RPMI7951 (cell line): ENCODE measurements at places on chromosomes 6 and 20.

GRCh38 chr6:74646461-74646860 lies 559.4 kb downstream of the COL12A1 start:
- no peak for DNase-seq

DNA sequence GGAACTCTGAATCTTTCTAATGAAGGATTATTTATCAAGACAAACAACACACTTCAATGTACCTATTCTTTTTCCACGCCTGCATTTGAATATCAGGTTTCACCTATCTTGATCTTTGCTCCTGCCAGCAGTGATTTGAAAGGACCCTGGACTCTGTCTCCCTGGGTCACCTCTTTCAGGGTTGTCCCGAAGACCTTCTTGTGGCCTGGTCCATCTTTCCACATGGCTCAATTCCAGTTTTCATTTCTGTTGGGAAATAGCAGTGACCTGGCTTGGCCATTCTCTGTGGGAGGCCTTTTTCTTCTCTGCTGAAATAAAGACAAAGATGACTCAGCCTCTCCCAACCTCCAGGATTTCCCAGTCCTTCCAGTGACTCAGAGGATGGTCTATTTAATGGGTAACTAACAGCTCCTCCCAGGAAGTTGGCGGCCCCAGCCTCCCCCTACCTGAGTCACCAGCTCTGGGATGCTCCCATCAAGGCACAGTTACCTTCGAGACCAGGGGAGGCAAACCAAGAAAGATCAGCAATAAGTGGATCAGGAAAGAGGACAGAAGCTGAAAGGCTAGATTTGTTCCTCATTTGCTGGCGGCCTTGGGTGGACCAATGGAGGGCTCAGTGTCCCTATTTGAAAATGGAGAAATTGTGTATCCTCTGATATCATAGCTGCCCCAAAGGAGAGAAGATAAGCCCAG lies 120.2 kb upstream of the RNF24 start:
- peak; percentile 100 for DNase-seq

DNA sequence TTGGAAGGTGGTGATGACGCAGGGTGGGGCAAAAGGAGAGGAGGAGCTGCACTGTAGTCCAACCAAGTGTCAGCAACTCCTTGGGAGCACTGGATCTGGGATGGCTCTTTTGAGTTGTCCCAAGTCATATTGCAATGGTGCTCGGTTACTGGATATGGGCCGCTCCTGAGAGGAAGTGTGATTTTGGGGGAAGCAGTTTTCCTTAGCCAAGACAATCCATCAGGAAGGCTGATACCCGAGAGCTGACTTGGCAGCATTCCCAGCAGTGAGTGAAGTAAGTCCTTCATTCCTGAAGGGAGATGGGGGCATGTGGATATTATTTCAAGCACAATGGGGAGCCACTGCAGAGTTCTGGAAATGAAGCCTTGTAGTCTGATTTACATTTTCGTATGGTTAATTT lies 354.1 kb downstream of the RFPL4B start:
- peak; percentile 58 for DNase-seq

GRCh38 chr20:38355161-38356012 lies 9.1 kb downstream of the LBP start:
- DNase-seq = peak; percentile 15

DNA sequence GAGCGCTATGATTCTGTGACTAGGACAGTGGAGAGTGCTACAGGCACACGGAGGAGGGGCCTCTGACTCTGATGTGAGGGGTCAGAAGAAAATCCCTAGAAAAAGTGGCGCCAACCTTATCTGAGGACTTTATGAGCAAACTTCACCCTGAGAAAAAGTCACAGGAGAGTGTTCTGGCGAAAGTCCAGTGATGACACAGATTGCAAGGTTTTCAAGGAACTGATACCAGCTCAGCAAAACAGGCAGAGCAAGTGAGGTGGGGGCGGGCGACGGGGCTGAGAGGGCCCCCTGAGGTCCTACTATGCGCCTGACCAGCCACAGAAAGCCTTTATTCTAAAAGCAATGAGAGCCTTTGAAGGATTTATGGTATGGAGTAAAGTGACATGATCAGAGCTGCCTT lies 73.3 kb downstream of the SLC22A23 start:
- peak; percentile 48 for DNase-seq

DNA sequence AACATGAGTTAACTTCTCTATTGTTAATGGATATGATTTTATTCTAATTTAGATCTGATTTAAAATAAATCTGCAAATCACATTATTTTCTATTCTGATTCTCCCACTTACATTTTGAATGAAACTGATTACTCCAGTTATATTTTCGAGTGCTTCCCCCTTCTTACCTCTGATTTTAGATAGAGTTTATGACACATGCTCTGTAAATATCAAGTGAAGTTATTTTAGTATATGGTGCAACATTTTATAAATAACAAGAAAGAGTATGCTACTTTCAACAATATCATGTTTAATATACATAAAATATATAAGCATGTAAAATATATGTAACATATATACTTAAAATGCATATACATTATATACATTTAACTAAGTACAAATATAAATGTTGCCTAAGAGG lies 38.9 kb downstream of the PLCB1 start:
- no peak for DNase-seq

GRCh38 chr20:57879779-57880570 lies 170.2 kb upstream of the PMEPA1 start:
- DNase-seq = peak; percentile 73

GRCh38 chr6:53348371-53349208 lies at the start of gene ELOVL5:
Gene ELOVL5 (minus strand): TSS chr6:53348950. CDS start chr6:53295699, 53,251 bp downstream.
- peak; percentile 98 for DNase-seq

- DNase-seq = no peak
Measured at GRCh38 chr20:51353491-51353890, 189.0 kb downstream of the NFATC2 start.

- no peak for DNase-seq
Measured at GRCh38 chr6:167737205-167737830, 89.4 kb upstream of the AFDN start.

GRCh38 chr20:61184194-61184593 lies 67.9 kb upstream of the CDH4 start:
- DNase-seq = peak; percentile 24

GRCh38 chr20:33971147-33971975 lies 22.4 kb upstream of the RALY start:
- no peak for DNase-seq

- DNase-seq = no peak
Measured at GRCh38 chr20:45341579-45341938, 6.7 kb downstream of the SDC4 start.

DNA sequence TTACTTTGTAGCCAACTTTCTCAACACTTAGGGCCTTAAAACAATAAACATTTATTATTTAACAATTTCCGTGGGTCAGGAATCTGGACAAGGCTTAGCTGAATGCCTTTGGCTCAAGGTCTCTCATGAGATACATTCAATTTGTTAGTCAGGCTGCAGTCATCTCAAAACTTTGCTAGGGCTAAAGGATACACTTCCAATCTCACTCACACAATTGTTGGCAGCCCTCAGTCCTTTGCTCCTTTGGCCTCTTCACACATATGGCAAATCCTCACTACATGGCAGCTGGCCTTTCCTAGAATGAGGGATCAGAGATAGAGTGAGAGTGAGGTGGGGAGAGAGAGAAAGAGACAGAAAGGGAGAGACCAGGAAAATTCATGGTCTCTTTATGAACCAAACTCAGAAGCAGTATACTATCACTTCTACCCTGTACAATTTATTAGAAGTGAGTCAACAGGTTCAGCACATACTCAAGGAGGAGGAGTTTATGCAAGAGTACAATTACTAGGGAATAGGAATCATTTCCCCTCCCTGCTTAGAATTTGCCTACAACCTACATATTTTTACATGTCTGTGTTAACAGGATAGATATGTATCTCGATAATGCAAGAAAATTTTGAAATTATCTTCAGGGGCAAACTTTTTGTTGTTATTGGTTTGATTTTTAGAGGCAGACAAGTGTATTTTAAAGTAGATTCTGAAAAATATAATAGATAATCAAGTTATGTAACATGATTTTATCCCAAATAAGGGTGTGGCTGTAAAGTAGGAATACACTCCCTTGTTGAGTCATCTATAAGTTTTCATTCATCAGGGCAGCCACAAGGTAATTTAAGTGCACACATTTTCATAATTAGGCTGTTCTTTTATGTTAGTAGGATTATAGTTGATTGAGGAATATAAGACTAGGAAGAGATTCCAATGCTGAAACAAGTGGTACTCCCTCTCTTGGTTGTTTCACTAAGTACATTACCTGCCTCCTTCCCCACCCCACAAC lies 85.9 kb upstream of the HMGCLL1 start:
- DNase-seq = no peak

DNA sequence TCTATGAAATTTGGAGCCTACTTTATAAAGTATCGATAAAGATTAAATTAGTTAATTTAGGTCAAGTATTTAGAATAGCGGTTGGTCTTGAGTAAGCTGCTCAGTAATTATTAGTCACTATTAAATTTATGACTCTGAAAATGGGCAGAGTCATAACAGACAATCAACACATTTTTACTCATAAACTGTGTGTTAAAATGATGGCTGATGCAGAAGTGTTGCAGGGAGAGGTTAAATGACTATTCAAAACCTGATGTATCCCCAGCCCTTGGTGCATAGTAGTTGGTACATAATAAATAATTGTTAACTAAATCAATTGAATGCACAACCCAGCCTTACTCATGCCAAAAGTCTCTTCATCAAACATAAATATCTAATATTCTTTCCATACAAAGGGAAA lies 30.6 kb downstream of the HIVEP2 start:
- no peak for DNase-seq

DNA sequence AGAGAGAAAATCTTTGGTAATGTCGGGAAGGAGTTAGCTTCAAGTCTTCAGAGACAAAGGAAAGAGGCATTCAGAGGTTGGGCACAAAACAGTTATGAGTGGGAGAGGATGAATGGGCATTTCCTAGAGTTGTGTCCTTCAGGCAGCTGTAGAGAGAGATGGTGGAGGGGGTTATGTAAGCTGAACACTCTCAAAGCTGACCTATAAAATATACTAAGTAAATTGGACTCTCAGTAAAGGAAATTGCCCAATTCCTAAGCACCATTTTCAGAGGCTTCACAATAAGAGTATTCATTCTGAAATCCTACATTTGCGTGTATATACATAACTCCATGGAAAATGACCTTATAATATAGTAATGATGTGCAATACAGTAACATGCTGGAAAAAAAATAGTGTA lies 161.2 kb downstream of the KCNQ5 start:
- no peak for DNase-seq

GRCh38 chr6:79713701-79714322 lies 82.7 kb downstream of the SH3BGRL2 start:
- DNase-seq = peak; percentile 34

DNA sequence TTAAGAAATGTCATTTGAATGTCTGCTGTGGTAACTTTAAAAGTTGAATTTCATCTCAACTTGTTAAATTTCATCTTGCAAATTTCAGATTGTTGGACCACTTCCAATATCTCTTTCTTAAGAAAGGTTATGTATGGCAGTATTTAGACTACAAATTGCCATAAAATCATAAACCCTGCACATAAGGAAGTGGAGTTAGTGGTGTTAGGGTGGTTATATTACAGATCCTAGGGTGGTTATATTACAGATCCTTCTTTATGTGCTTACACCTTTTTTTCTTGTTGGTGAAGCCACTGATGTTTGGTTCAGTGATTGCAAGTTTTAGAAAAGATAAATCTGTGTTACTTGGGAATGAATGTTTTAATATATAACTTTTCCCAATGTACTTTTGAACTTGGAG lies 9.0 kb downstream of the DSE start:
- DNase-seq = no peak

- no peak for DNase-seq
Measured at GRCh38 chr20:3071610-3072529, at the start of gene OXT. Gene OXT (plus strand): TSS chr20:3071620. CDS start chr20:3071656, 36 bp downstream.

DNA sequence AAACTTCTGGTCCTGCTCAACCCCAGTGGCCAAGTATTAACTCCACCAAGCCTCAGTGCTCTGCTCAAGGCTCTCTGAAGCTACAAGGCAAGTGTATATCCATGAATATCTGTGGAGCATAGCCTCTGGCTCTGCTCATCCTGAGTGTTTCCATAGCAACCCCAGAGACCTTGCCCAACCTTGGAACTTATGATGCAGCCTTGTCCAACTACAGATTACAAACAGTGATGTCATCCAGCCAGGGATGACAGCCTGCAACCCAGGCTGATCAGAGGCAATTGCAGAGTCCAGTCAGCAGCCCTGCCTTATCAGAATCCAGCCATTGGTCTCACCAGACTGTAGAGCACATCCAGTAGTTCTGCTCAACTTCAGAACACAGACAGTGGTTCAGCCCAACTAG lies 65.5 kb upstream of the SPACA1 start:
- peak; percentile 2 for DNase-seq

- DNase-seq = peak; percentile 90
Measured at GRCh38 chr6:1609648-1610496, at the start of gene FOXC1. Gene FOXC1 (plus strand): TSS chr6:1609915. CDS start chr6:1610446, 531 bp downstream.

- peak; percentile 92 for DNase-seq
Measured at GRCh38 chr20:38165089-38165965, at the start of gene TGM2. Gene TGM2 (minus strand): TSS chr20:38165270. CDS start chr20:38165198, 72 bp downstream.

GRCh38 chr20:57473246-57474048 lies 51.5 kb downstream of the CTCFL start:
- DNase-seq = peak; percentile 34

GRCh38 chr20:6468423-6469116 lies 298.9 kb upstream of the BMP2 start:
- DNase-seq = no peak

DNA sequence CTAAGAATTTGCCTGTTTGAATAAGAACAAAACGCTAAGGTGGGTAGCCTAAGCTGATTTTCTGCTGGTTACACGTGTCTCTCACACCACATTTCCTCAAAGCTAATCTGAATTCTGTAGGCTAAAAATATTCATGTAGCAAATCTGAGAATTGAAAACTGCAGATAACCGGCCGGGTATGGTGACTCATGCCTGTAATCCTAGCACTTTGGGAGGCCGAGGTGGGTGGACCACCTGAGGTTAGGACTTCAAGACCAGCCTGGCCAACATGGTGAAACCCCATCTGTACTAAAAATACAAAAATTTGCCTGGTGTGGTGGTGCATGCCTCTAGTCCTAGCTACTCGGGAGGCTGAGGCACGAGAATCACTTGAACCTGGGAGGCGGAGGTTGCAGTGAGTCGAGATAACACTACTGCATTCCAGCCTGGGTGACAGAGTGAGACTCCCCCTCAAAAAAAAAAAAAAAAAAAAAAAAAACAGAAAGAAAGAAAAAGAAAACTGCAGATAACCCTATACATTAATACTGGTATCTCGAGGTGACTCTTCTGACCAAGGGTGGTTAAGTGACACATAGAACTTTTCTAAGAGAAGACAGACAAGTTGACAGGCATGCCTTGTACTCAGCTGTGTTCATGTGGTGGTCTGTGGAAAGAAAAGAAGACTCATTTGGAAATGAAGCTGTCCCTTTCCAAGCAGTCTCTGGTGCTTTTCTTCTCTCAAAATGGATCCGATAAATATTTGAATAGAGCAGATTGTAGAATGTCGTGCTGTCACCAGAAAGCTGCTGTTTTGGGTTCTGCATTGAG lies 24.7 kb upstream of the ASXL1 start:
- no peak for DNase-seq

DNA sequence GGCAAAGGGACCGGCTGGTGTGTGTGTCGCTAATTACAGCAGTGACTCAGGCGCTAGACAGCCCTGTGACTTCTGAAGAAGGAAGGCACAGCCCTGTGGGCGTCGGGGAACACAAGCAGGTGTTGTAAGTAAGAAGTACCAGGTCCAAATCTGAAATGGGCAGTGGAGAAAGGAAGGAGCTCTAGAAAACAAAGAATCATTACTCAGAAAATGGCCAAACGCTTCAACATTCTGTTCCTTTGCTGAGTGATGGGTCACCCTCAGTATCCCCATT lies 106.8 kb downstream of the PXDC1 start:
- DNase-seq = no peak

GRCh38 chr6:161272635-161273273 lies 1.1 kb downstream of the AGPAT4 start:
- DNase-seq = peak; percentile 24
